ENCODE measurements at places on chromosomes 6 and 20.

DNA sequence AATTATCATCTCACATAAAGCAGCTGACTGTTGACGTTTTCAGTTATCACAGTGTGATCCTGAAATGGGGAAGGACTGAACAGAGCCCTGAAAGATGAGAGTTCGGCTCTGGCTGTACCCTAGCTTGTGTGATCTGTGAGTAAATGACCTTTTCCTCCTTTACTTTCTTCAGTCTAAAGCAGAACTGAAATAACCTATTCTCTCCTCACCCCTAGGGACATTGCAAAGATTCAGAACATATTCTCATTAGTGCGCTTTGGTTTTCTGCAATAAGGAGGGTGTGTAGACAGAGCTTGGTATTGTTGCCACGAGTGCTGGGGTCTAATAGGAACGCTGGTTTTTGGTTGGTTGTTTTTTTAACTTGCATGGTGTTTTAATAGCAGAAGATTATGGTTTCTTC is 16.7 kb downstream of the FARS2 start:
- no peak for DNase-seq

GRCh38 chr6:166436195-166437139 is 53.7 kb upstream of the MPC1 start:
- DNase-seq = no peak

DNA sequence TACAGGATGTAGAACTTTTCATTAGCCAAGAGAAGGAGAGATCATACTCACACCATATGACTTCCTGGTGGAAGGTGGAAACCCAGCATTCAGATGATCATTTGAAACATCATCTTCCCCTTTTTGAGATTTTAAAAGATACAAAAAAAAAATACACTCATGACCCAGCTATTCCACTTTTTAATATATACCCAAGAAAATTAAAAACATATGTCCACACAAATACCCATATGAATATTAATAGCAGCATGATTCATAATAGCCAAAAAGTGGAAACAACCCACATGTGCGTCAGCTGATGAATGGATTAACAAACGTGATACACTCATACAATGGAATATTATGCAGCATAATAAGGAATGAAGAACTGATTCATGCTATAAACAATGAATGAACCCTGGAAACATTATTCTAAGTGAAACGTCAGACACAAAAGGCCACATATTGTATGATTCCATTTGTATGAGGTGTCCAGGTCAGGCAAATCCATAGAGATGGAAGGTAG is 130.0 kb upstream of the SGK1 start:
- no peak for DNase-seq

DNA sequence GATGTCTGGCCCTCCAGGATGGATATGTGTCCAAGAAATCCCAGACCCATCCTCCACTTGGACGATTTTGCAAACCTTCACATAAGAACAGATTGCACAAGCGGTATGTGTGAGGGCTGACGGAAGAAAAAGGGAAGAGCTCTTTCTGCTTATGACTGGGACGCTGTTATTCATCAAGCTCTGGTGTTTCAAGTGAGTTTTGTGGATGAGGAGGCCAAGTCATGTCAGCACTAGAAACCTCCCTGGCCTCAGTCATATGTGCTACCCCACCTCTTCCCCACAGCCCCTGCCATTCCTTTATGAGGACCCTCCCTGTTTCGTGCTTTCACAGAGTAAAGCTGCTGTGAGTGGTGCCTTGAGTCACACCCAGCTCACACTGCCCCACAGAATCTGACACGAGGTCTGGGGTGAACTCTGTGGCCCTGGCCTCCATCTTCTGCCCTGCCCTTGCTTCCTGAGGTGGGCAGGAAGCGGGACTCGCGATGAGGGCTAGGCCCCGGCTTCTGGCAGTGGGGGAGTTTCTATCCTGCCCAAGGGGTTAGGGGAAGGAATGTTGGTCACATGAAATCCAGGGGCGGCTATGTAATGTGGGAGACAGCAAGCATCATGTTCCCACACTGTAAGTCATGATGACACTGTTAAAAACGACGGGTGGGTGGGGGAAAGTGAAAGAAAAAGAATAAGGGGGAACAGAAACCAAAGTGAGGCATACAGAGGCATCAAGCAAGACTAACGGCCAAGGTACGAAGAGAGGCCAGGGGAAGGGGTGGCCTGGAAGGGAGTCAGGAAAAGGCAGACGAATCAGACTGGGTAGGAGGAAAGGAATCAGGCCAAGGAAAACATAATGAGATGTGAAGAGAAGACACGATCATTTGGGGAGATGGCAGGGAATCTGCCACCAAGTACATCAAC is 78.1 kb downstream of the PRDM1 start:
- DNase-seq = no peak

DNA sequence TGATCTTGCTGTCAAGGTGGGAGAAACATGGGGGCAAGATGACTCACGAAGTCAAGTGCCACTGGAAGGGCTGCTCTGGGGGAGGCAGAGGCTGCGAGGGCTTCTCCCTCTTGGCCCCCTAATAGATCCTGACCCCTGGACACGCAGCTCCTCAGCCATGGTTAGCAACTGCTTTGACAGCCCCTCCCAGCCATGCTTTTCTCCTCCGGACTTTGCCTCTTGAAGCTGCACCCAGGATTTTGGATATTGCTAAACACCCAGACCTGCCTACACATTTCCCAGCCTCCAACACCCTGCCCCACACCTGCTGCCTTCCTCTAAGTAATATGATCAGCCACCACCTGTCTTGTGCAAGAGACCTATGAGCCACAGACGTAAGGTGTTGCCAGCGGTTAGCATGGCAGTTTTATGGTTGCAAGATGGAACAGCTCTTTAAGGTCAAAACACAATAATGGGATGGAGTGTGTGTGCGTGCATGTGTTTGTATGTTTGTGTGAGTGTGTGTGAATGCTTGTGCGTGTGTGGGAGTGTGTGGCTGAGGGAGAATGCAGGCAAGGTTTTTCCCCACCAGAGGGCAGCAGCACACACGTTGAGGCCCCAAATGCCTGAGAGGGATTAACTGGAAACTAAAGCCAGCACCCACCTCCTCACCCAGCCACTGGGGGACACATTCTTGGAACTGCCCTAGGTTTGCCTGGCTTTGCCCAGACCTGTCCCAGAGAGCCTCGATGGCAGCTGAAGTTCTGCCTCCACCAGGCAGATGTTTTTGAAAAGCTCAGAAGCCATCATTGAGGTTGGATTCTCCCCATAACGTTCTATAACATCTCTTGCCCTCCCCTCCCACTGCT is 2.5 kb downstream of the IP6K3 start:
- peak; percentile 59 for DNase-seq

DNA sequence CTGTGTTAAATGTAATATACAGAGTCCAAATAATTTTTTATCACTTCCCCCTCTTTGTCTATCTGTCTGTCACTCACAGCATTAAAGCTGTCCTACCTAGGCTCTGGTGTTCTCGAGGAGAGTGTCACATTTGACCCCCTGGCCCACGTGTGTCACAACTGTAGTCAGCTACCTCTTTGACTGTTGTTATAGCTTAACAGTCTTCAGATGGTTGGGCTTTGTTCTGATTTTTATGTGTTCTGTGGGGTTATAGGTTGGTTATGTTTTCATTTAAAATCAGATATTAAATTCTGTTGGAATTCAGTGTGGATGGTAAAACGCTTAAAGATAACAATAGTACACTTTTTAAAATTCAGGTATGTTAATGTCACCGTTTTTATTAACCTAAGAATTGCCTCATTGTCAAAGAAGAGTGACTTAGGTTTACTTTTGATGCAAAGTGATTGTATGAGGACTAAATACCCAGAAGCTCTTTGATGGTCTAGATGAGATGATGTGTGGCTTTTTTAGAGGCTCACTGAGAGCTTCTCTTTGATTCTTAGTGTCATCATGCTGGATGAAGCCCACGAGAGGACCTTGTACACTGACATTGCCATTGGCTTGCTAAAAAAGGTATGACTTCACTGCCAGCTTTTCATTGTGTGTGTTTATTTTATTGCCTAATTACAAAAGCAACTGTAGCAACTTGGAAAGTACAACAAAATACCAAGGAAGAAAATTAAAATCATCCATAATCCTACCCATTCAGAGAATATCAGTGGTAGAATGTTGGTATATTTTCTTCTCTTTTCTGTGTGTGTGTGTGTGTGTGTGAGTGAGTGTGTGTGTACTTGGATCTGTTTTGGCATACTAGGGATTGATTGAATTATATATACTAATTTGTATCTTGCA is 29.9 kb downstream of the DHX35 start:
- no peak for DNase-seq
